Activated naive CD4-positive, alpha-beta T cell treated with Interleukin-2 at 50 U/mL for 16 hours (primary cell): ENCODE measurements at places on chromosomes 7 and 10.

GRCh38 chr7:36571190-36571560 is 153.1 kb downstream of the AOAH start:
- DNase-seq = no peak

DNA sequence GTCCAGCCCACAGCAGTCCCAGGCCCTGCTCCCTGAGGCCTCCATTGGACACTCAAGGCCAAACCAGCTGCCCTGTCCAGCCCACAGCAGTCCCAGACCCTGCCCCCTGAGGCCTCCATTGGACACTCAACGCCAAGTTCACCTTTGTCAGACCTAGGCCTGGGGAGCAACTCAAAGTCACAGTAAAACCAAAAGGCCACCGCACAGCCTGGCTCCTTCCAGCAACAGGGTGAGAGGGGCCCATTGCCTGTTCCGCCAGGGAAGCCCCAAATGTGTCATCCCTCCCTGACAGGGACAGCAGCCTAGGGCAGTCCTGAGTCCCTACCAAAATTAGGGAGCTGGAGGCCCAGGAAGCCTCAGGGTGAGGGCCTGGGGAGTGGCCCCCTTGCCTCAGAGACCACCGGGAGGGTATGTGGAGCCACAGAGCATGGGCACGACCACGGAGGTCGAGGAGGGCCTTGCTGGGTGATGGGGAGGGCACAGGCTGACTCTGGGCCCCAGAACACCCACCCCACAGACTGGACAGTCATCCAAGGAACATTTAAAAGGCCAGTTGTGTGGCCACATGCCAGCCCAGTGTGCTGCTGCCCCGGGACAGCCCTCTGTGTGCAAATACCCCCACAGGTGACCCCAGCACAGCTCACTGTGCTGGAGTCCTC is 66.5 kb upstream of the PPP2R2D start:
- no peak for DNase-seq

GRCh38 chr10:132977807-132978206 is 35.4 kb upstream of the CFAP46 start:
- no peak for DNase-seq

GRCh38 chr10:2938869-2939268 is 128.5 kb upstream of the PFKP start:
- no peak for DNase-seq

DNA sequence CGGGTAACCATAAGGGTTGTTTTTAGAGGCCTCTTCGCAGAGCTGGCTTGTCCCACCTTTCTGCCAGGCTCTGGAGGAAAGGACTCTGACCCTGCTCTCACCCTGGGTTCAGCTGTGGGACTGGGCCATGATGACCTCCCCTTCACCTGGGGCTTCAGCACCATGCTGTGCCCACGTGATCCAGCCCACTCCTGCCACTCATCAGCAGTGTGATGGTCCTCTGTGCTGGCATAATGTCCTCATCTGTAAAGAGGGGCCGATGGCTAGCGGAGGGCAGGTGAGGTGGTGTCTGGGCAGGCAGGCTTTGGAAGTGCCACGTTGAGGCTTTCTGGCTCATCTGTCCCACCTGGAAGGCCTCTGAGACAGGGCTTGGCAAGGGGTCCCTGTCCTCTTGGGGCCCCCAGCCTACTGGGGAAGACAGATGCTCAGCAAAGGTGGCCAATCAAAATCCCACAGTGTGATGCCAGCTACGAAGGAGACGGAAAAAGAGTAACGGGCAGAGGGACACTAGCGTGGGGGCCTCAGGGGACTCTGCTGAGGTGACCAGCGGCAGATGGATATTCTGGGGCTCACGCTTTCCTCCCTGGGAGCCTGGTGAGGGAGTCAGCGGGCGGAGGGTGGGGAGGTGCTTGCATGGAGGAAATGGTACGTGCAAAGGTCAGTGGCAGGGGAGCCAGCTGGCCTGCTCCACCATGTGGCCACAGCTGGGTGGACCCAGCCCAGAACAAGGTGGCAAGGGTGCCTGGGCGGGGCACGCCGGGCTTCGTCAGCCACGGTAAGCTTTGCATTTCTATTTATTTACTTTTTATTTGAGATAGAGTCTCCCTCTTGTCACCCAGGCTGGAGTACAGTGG is 5.4 kb downstream of the LRWD1 start:
- DNase-seq = no peak

DNA sequence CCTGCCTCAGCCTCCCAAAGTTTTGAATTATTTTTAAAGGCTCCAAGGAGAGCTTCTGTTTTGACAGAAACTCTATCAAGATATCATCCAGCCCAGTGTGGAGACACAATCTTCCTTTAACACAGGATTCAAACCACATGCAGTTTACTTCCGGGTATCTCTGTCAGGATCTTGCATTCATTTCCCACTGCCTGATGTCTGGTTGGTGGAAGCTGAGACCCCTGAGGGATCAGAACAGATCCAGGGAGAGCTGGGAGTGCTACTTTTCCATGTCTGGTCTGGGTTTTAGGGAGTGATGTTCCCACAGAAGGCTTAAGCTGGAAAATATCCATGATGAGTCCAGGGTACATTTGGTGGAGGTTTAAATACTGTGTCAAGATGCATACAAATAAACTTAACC is 16.7 kb downstream of the PTPRE start:
- DNase-seq = no peak

DNA sequence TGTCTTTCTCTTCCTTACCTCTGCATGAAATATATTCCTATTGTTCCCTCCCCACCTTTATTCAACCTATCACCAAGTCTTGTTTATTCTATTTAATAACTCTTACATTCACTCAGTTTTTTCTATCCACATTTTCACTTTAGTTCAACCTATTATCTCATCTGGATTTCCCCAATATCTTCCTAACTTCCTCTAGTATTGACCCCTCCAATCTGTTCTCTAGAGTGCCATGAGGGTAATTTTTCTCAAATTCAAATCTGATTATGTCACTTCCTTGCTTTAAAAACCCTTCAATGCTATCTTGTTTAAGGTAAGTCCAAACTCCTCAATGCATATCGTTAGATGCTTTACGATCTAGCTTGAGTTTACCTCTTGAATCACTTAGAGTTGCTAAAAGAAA is 86.5 kb downstream of the SDHAF3 start:
- no peak for DNase-seq

DNA sequence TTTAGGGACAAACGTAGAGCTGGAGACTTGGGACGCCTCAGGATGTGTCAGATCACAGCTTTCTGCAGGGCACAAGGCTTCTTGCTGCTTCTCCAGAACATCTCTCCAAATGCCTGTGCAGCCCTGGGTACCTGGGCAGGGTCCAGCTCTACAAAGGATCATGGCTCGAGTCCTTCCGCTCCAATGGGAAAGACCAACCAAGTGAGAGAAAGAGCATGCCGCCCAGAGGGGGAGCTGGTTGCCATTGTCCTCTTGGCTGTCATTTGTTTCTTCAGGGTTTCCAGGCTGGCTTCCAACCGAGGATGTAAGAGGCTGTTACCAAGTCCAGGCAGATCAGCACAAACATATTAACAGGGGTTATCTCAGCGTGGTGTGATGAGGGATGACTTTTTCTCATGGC is 5.6 kb upstream of the LEP start:
- DNase-seq = no peak

- no peak for DNase-seq
Measured at GRCh38 chr7:42238709-42239366, 1.8 kb upstream of the GLI3 start.

DNA sequence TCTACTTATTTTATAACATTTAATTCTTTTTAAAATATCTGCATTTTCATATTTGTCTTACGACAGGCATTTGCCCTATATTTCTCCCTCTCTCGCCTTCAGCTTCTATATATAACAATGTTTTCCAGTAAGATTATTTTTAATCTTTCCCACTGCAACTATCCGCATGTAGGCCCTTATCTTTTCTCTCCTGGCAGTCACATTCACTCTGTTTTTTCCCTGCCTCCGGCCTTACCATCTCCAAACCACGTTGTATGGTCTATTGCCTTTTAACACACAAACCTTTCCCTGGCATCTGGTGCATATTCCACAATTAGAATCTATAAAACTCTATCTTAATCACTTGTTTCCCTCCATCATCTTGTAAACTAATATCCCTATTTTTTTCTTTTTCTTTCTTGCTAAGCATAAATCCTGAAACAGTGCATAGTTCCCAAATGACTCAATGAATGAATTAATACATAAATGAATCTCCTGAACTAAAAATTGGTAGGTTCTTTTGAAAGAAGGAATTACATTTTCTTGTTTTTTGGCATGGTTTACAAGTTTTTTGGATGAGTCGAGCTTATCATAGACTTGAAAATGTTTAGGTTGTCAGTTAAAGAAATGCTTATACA is 173.2 kb downstream of the SEMA3A start:
- no peak for DNase-seq

DNA sequence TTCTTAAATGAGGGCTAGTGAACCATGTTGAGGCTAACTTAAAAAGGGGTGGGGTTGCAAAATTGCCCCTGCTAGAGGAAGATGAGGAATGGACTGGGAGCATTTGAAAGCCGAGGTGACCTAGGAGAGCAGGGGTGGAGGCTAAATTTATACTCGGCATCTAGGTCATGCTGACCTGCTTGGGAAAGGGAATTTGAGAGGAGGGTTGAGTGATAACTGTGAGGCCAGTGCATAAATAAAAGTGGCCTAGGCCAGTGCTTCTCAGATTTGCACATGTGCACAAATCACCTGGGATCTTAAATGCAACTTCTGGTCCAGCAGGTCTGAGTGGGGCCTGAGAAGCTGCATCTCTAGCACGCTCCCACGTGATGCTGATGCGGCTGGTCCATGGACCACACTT is 70.4 kb downstream of the CDK1 start:
- no peak for DNase-seq

- DNase-seq = peak; percentile 71
Measured at GRCh38 chr10:33143160-33143728, 185.2 kb upstream of the ITGB1 start.
